Putamen (tissue), 1 donor: ENCODE measurements at places on chromosomes 13 and 19.

DNA sequence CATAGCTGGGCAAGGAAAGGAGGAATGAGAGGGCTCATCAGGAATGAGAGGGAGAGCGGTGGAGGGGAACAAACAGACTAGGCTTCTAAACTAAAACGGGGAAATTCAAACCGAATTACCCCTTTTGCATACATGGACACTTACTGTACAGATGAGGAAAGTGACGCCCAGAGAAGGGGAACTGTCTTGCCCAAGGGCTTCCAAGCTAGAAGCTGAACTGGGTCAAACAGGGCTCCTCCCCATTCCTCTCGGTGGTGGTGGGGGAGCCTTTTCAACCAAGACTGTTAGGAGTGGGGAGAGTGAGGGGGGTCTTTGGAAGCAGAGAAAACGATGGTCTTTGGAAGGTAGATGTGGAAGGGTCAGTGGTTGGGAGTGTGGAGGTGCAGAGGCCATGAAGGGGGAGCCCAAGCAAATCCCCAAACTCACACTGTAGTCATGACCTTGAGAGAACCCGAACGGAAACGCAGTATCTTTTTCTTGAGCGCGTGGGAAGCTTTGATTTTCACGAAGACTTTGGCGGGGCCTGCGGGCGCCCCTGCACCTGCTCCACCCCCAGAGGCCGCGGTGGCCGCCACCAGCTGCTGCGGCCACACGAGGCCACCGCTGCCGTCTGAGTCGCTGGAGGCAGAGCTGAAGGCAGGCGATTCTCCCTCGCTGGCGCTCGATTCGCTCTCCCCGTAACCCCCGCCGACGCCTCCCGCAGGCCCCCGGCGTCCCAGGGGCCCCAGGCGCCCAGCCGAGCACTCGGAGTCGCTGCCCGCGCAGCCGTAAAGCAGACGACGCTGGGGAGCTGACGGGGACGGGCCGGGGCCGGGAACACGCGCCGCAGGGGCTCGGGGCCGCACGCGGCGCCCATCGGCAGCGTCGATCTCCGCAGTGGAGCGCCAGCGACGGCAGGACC, 12.3 kb upstream of the GNG8 start:
- no peak for DNase-seq

DNA sequence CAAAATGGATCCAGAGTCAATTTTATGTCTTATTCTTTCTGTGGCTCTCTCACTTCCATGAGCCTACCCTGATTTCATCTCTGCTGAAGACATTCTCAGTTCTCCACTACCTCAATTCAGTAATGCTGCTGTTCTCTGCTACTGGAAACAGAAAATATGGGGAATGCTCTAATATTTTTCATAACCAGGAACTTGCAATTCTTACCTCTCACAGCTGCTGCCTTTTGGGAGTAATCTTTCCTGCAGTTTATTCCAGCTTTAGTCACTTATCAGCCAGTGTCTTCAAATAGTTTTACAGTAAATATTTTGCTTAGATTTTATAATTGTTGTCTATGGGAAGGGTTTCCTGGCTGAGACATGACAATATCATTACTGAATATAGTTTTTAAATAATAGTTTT, 145.1 kb upstream of the UFM1 start:
- DNase-seq = no peak

GRCh38 chr19:47650700-47651099, 41.8 kb downstream of the BICRA start:
- DNase-seq = no peak

- DNase-seq = no peak
These were observed 315.6 kb upstream of the SPRY2 start for GRCh38 chr13:80656512-80656904.

- no peak for DNase-seq
These were observed 1.3 kb upstream of the LCP1 start for GRCh38 chr13:46183018-46183946.

GRCh38 chr19:861756-862580, 2.5 kb downstream of the CFD start:
- no peak for DNase-seq

DNA sequence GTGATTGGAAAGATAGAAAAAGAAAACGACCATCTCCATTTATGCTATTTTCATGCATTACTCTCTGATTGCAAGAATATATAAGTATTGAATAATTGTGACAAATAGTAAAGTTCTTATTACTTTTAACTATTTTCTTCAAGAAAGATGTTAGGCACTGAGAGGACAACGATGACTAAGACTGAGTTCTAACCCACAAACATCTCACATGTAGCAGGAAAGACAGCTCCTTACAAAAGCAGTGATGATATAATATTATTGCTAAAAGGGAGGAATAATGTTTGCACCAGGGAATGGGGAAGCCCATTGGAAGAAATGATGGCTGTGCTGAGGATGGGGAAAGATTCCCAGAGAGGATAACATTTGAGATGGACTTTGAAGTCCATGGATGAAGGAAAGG, 22.6 kb downstream of the RXFP2 start:
- no peak for DNase-seq

- DNase-seq = no peak
These were observed 366.8 kb downstream of the TBC1D4 start for GRCh38 chr13:75115171-75115570.

DNA sequence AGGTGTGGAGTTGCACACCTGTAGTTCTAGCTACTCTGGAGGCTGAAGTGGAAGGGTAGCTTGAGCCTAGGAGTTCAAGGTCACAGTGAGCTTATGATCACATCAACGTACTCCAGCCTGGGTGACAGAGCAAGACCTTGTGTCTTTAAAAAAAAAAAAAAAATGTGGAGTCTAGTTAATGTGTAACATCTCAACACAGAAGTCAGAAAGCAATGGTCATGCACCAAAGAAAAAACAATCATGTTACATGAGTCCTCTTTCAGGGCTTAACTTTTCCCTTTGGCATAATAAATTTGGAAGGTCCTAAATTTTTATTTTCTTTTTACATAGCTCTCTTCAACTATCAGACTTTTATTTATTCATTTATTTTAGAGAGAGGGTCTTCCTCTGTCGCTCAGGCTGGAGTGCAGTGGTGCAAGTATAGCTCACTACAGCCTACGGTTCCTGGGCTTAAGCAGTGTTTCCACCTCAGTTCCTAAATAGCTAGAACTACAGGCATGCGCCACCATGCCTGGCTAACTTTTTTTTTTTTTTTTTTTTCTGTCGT, 22.3 kb downstream of the SETDB2 start:
- DNase-seq = no peak

GRCh38 chr13:74135326-74136083, 1.3 kb upstream of the KLF12 start:
- DNase-seq = peak; percentile 32

DNA sequence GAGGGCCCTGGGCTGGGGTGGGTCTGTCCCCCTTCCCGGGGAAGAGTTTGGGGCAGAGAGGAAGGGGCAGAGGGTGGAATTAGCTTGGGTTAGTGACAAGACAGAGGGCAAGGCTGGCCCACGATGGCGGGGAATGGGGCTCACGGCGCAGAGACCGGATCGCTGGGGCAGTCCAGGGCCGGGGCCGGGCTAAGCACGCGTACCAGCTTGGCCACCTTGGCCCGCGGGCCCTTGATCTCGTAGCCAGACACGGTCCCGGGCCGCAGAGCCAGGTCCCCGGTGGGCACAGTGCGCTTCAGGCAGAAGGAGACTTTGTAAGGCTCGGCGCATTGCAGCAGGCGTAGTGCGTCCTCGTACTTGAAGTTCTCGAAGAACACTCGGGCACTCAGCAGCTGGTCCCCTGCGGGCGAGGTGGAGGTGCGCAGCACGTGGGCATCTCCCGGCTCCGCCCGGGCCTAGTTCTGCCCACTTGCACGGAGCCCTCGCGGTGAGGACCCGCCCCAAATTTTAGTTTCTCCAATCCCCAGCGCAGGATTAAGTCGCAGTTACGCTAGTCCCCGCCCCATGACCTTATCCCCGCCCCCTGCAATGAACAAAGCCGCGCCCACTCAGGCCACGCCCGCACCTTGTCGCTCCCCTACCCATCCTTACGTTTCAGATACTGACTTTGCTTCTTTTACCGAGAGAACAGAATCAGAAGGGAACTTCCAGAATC, 8.6 kb upstream of the HIPK4 start:
- peak; percentile 34 for DNase-seq

DNA sequence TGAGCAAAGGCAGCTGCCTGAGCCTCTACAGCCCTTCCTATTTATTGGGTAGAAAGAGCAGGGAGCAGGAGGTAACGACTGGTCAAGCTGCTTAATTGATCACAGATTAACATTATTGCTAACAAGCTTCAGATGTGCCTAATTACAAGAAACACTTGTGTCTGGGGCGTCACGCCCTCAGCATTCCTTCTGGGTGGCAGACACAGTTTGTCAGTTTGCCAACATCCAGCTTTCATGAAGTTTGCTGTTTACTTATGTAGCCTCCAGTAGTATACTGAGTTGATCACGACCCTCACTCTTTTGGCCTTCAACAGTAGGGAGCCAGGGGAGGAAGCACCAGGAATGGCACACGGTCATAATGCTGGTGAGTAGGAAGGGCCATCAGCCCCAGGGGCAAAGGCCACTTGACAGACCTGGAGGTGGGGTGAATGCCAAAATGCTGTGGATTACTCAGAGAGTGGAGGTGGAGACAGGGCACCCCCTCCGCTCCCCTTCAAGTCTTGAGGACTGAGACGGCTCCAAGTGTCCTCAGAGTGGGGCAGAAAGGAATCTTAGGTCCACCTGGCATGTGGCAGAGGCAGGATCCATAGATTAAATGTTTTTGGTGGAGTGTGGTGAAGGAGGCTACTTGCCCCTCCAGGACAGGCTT, 34.9 kb upstream of the PSPC1 start:
- no peak for DNase-seq

GRCh38 chr13:29541400-29541799, 54.1 kb downstream of the SLC7A1 start:
- no peak for DNase-seq

- no peak for DNase-seq
These were observed 1234.7 kb downstream of the SLITRK1 start for GRCh38 chr13:82647540-82647939.

DNA sequence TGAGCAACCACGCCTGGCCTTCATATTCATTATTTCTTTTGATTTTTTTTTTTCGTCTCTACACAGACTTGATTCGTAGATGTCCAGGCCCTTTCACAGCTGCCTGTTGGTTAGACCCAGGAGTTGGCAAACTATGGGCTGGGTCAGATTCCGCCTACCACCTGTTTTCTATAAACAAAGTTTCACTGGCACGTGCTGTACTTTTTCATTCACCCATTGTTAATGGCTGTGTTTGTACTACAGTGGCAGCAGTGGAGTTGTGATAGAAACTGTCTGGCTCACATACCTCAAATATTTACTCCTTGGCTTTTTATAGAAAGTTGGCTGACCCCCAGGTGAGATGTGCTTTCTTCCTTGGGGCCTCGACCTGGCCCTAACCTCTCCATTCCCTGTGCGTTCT, 72.9 kb upstream of the TEX29 start:
- DNase-seq = no peak

DNA sequence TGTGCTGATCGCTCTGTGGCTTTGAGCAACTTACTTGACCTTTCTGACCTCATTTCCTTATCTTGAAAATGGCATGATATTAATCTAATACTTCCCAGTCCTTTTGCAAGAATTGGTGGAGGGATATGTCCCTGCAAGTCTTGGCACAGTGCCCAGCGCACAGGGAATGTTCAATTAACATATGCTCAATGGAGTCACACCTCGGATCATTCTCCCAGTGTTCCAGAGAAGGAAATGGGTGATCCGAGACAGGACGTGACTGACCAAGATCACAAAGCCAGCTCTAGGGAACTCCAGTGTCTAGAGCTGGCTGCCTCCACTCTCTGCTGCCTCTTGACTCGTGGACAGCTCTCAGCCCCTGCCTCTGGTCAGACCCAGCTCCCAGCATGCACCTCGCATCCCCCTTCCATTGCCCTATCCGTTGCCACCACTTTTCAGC, 3.6 kb downstream of the CDC42EP5 start:
- DNase-seq = no peak

- no peak for DNase-seq
These were observed 182.2 kb downstream of the FOXO1 start for GRCh38 chr13:40484101-40484800.

DNA sequence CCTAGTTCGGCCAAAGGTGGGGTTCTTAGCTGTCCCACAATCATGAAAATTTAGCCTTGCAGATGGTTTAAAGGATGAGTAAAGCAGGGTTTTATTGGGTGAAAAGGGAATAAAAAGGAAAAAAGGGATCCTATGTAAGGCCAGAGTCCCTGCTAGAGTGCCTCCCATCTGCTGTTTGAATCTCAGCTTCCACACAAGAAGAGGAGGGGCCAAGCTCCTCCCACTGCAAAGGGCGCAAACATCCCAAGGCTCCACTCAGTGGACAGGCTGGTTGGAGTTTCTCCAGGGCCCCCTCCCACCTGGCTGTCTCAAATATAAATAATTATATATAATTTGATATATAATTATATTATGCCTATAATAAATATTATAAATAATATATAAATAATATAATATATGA, 1272.1 kb upstream of the PCDH20 start:
- DNase-seq = no peak

- no peak for DNase-seq
These were observed 31.6 kb upstream of the ZNRF4 start for GRCh38 chr19:5423567-5424125.

DNA sequence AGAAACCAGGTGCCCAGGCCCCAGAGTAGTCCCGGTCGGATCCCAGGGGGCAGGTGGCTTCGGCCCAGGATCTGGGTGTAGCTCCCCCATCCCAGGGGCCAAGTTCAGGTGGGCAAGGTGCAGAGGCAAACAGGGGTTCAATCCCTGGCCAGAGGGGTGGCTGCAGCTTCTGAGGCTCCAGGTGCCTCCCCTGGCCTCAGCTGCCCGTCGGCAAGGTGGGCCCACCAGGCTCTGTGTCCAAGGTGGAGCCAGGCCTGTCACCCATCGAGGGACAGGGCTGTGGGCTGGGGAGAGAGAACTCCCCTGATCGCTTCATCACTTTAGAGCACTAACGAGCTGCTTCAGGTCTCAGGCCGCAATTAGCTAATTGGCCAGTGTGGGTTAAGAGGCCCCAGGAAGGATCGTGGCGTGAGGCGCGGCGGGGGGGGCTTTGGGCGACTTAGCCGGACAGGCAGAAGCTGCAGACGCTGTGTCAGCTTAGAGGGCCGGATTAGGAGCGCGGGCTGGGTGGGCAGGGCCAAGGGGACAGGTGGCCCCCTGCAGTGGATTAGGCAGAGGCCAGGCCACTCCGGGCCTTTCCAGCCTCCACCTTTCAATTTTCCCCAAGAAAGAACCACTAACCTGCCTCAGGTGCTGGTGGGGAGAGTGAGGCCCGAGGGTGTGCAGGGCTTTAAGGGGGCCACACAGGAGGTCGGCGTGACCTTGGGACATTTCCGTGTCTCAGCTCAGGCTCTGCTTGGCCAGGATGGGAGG, 2.8 kb upstream of the RAX2 start:
- DNase-seq = no peak

- DNase-seq = peak; percentile 76
These were observed 2.1 kb upstream of the PHLDB3 start for GRCh38 chr19:43506629-43507028.

DNA sequence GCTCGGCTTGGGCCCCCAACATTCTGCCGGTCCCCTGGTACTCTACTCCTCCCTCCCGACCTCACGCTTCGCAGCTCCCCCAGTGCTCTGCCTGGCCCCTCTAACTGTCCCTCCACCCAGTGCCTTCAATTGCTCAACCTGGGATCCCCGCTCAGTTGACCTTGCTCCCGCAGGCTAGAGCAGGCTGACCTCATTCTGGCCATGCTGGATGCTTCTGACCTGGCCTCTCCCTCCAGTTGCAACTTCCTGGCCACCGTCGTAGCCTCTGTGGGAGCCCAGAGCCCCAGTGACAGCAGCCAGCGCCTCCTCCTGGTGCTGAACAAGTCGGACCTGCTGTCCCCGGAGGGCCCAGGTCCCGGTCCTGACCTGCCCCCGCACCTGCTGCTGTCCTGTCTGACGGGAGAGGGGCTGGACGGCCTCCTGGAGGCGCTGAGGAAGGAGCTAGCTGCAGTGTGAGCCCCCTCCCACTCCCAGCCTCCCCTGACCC, 3.6 kb downstream of the GTPBP3 start:
- DNase-seq = no peak

GRCh38 chr19:57438925-57439324, 3.8 kb downstream of the ZNF749 start:
- DNase-seq = no peak
